Stimulated activated CD8-positive, alpha-beta memory T cell treated with anti-CD3 and anti-CD28 coated beads, Interleukin-15, amount 100 ng/mL, for 48 hours (primary cell): ENCODE measurements at places on chromosomes 4 and X.

DNA sequence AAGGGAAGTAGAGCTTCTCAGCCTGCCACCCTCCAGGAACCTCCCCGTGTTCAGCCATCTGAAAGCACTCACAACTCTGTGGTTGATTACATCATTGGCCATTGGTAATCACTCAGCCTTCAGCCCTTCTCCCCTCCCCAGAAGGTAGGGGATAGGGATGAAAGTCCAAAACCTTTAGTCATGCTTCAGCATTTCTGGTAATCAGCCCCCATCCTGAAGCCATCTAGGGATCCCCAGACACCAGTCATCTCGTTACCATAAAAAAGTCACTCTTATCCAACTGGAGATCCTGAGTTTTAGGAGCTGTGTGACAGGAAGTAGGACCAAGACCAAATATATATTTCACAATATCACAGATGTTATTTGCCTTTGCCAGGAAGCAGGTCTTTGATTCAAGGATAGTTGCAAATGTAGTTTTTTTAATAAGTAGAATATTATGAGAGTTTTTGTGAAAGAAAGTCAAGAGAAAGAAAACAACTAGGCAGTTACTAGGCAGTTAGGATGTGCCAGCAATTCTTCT is 364.6 kb upstream of the NOCT start:
- no peak for DNase-seq

DNA sequence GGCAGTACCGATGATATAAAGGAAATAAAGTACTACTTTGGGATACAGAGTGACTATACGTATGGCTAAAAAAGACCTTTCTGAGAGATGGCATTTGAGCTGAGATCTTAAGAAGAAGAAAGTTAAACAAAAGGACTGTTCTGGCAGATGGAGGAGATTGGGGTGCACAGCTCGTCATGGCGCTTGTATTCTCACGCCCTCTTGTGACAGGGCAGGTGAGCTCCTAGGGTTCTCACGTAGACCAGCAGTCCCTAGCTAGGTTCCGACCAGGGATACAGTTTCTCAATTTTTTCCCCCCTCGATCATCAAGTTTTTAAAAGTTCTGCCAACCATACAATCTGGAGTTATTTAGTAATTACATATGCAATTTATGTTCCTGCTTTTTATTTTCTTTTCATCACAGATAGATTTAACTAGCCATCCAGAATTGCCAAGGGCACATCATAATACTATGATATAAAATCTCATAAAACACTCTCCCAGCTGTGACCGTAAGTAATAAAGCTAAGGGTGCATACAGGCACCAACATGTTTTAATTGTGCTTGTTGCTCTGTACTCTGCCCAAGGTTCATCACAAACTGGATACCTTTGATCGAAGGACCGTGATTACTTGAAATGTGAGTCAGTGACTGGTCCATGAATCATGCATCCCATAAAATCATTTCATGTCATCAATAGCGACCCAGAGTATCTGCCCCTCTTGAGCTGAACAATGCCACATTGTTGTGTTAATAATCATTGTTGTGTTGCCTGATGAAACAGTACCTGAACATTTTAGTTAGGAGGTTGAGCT is 69.4 kb upstream of the ZNF518B start:
- no peak for DNase-seq

GRCh38 chr4:102036619-102037376 is 246.3 kb downstream of the BANK1 start:
- DNase-seq = no peak

DNA sequence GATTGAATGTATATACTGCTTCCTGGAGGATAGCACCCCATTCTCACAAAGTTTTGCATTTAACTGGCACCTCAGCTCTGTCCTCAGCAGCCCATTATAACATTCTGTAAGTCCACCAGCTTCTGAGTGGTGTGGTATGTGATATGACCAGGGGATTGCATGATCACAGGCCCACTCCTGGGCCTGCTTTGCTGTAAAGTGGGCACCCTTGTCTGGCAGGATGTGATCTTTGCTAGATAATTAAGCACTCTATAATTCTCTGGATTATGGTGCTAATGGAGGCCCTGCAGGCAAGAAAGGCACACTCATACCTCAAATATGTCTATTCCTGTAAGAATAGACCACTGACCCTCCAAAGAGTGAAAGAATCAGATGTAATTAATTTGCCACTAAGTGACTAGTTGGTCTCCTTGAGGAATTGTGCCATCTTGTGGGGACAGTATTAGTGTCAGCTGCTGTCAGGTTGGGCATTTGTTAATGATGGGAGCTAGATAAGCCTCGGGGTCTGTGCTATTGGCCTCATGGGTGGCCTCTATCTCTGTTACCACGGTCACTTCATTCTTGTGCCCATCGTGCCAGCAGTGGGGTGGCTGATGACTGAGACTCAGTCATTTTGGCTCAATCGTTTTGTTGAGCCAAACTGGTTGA is 2.2 kb upstream of the CFI start:
- no peak for DNase-seq

GRCh38 chrX:134753718-134754008 is 95.4 kb upstream of the PLAC1 start:
- DNase-seq = no peak

DNA sequence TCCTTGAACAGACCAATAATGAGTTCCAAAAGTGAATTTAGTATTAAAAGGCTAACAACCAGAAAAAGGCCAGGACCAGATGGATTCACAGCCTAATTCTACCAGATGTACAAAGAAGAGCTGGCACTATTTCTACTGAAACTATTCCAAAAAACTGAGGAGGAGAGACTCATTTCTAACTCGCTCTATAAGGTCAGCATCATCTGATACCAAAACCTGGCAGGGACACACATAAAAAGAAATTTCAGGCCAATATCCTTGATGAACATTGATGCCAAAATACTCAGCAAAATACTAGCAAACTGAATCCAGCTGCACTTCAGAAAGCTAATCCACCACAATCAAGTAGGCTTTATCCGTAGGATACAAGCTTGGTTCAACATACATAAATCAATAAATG is 35.8 kb upstream of the USP46 start:
- DNase-seq = no peak

- no peak for DNase-seq
Measured at GRCh38 chr4:163473130-163473529, 424 bp downstream of the TKTL2 start.

- no peak for DNase-seq
Measured at GRCh38 chrX:40108162-40108958, 10.6 kb upstream of the BCOR start.

DNA sequence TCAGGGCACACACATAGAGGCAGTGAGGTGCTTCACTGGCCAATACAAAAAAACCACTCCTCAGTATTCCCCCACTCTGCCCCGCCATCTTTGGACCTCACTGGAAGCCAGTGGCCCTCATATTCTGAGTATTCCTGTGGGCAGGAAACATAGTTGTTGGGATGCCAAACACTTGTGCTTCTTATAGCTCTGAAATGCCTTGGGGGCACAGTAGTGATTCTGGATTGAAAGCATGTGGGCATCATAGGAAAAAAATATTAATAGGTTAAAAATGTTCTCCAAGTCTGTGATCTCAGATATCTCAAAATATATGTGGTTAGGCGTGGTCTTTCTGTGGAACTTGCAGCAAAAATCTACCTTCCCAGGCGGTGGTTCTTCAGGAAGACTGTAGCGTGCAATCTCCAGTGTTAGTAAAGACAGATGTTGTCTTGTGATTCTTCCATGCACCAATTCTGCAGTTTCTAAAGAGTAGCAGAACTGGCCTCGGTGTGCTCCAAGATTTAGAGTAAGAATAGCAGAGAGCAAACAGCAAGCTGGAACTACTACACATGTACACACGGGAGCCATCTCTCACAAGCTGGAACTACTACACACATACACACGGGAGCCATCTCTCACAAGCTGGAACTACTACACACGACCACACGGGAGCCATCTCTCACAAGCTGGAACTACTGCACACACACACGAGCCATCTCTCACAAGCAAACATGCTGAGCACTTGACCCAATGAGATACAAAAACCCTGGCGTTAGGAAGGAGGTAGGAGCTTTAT is 8.0 kb upstream of the TENM3 start:
- DNase-seq = no peak

DNA sequence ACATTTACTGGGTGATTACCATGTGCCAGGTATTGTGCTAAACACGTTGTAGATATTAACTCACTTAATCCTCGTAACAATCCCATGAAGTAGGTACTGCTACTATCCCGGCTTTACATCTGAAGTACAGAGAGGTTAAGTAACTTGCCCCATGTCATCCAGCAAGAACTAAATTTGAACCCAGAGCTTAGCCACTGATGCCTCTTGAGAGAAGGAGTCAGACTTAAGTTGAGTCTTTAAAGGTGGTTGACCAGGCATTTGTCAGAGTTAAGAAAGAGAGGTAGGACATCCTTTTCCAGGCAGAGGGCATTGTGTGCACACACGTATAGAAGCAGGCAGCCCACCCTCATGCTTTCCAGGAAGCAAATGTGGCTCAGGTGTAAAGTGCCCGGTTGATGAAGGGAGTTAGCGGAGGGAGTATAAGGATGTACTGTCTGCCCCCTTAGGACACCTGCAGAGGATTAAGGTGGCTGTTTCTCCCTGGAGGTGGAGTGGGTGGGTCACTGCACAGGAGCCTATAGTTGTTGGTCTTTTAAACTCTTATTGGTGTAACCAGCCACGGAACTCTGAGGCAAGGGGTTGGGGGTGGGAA is 335 bp upstream of the CD38 start:
- no peak for DNase-seq

- DNase-seq = no peak
Measured at GRCh38 chr4:48944756-48945241, 38.2 kb upstream of the OCIAD2 start.

- DNase-seq = no peak
Measured at GRCh38 chrX:10239611-10240064, 82.9 kb downstream of the CLCN4 start.

DNA sequence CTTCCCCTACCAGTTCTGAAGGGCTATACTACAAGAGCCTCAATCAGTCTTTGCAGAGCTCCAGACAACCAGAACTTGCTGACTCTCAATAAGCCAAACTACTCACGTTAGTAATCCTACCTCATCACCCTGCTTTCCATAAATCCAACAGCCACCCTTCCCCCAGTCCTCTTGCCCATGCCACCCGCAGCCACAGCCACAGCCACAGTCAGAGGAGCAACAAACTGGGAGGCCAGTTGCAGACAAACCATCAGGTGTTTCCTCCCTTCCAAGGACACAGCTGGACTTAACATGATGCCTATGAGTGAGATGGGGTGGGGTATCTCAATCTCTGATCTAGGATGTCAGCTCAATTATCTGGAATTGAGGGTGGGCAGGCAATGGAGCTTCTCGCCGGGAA is 1.0 kb downstream of the GABRA3 start:
- DNase-seq = no peak

DNA sequence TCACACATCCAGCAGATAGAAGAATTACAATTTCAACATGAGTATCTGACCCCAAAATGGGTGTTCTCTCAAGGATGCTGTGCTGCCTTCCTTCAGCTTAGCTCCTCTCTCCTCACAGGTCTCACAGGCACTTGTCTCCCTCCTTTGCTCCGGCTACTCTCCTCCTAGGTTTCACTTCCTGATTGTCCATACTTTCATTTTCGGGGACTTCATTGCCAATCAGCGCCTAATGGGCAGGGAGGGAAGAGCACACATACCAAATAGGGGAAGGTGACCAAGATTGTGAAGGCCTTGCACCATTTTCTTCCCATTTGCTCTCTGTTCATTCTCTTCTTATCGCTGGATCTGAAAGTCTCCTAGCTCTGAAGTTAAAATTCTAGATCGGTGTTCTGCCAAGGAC is 125.4 kb upstream of the EOLA2 start:
- no peak for DNase-seq

DNA sequence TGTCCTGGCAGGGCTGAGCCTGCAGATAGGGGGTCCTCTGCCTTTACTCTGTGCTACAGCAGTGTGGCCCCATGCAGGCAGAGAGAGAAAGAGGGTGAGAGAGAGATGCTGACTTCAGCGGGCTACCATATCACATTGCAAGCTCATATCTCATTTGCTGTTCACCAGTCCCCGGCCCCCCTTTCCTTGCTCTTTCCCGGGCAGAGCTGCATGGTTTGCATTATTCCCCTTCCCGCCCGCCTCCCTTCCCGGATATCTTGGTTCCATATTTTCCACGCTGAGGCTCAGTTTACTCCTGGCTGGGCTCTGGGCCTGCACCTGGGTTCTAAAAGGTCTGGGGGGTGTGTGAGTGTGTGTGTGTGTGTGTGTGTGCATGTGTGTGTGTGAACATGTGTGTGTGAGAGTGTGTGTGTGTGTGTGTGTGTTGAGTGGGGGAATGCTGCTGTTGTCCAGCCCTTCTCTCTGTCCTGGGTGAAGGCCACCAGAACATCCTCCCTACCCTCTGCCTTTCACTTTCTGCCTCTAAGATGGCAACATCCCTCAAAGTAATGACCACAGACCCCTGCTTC is 63.5 kb downstream of the PJA1 start:
- no peak for DNase-seq

DNA sequence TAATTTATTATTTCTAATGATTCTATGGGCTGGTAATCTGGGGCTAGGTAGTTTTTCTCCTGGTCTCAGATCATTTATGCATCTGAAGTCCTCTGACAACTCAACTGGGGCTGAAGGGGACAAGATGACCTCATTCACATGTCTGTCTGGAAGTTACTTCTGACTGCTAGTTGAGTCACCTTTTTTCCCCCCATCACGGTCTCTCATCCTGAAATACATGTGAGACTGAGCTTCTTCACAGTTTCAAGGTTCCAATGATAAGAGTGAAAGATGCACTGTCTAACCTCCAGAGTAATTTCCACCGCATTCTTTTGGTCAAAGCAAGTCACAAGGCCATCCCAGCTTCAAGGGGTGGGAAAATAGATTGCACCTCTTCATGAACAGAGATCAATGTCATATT is 356.7 kb upstream of the RPS6KA3 start:
- DNase-seq = no peak

DNA sequence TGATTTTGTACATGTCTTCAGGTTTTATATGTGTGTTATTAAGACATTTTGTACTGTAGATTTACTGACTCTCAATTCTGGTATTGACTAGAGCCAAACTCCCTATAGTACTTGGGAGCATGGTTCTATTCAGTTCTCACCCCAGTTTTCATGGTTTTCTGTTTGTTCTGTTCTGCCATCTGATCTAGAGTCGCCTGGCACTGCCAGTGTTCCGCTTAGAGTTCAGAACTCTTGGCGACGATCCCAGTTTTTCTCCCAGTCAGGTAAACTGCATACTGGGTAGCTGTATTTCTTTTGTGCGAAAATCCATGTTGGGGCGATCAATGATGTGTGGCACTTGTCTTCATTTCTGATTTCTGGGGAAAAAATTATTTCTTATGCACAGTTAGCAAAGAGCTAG is 78.0 kb downstream of the PHOX2B start:
- no peak for DNase-seq

- DNase-seq = peak; percentile 24
Measured at GRCh38 chrX:66074920-66075879, 35.3 kb upstream of the VSIG4 start.

DNA sequence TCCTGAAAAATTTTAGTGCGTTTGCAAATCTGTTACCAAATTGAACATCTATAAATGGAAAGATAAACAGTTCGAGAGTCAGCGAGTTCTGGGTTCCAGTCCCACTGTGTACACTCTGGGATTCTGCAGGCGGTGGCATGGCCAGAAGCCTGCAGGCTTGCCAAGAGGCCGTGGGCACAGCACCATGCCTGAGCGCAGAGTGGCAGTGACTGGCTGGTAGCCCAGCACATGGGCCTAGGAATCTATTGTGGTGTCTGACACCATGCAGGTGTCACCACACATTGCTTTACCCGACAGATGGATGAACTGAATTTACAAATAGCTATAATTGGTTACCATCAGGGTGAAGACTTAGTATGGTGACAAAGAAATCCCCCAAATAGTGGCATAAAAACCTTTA is 71.7 kb upstream of the TLR3 start:
- no peak for DNase-seq

GRCh38 chrX:46447384-46447783 is 97.8 kb downstream of the ZNF674 start:
- DNase-seq = no peak
